ENCODE measurements at places on chromosomes 7 and 10. TPM values are rescaled to one million over a fixed set of nuclear protein-coding genes. Genes with fewer than 3 reads are reported as not detected.

DNA sequence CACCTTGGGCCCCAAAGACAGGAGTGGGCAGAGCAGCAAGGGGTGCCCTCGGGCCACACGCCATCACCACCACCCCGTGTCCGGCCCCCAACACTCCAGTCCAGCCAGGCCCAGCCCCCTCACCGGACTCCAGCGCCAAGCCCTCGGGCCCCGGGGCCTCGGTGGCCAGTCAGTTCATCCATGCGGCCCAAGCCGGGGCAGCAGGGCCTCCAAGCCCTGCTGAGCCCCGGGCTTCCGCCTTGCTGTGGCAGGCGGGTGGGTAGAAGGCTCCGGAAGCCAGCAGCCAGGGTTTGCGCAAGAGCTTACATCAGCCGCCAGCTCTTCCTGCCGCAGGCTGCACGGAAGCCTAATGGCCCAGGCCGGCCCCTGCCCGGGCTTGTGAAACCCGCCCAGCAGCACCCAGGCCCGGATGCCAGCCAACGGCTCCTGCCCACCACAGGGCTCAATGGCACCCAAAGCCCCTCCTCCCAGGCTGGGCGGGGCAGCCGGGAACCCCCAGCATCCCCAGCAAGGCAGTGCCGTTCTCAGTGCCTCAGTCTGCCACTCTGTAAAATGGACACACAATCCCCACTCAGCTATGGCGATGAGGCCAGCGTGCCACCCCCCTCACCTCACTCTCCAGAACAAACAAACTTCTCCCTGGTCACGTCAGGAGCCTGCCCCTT lies 26.5 kb downstream of the TNRC18 start:
- peaks cover 22% of the 10 kb centered on the region for H3K36me3 ChIP-seq
- H3K27ac ChIP-seq, result peak overlapping the region; percentile 94
- H3K27me3 ChIP-seq, result peaks cover 2% of the 10 kb centered on the region
- H3K4me1 ChIP-seq, result peaks cover 13% of the 10 kb centered on the region
- peak; percentile 91 for DNase-seq

DNA sequence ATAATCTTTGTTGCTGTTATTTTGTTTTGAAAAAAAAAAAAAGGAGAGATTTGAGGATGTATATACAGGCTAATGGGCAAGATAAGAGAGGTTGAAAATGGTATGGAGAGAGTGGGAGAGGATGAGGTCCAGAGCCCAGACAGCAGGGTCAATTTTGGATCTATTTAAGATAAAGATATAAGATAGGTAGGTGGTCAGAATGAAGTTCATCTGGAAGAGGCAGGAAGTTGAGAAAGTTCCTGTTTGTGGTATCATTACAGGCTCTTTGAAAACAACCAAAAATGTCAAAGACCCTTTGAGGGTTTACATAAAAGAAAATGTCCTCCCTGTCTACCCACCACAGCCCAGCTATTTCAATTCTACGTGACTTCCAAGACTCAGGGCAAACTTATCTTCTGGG lies 7.5 kb downstream of the CEP41 start:
- DNase-seq, result no peak
- H3K27me3 ChIP-seq, result no peaks in the 10 kb centered on the region
- no peaks in the 10 kb centered on the region for H3K36me3 ChIP-seq
- H3K4me1 ChIP-seq, result peaks cover 6% of the 10 kb centered on the region
- no peak overlapping the region for H3K27ac ChIP-seq
- H3K4me3 ChIP-seq, result no peak overlapping the region

Gene SRGN
- total RNA-seq, result 141 TPM

DNA sequence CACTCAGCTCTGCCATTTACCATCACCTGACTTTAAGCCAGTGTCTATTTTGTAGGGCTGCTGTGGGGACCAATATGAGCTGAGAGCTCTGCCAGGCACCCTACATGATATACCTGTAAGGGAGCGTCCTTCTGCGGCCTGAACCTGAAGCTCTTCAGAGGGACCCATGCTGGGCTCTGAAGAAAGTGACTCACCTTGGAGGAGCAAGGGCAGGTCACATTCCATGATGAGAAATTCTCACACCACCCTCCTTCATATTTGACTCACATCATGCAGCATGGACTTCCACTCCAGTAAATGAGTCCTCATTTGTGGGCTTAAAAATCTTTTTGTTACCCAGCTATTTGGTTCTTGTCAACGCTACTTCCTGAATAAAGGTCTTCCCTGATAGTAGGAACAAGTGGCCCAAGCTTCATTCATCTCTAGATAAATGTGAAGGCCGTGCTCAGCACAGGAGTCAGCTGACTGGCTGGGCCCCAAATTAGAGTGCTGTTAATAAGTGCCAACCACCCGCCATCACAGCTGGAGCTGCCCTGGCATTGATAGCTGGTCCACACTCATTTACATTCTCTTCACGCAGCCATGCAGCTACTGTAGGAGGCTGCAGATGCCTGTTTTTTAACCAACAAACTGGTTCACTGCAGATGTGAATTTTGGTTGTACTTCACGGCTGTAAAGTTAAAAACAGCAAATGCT lies 78.4 kb downstream of the RNF216 start:
- H3K4me3 ChIP-seq, result no peak overlapping the region
- peak; percentile 19 for DNase-seq
- peaks cover 19% of the 10 kb centered on the region for H3K36me3 ChIP-seq
- H3K27me3 ChIP-seq, result no peaks in the 10 kb centered on the region
- H3K4me1 ChIP-seq, result peaks cover 37% of the 10 kb centered on the region

DNA sequence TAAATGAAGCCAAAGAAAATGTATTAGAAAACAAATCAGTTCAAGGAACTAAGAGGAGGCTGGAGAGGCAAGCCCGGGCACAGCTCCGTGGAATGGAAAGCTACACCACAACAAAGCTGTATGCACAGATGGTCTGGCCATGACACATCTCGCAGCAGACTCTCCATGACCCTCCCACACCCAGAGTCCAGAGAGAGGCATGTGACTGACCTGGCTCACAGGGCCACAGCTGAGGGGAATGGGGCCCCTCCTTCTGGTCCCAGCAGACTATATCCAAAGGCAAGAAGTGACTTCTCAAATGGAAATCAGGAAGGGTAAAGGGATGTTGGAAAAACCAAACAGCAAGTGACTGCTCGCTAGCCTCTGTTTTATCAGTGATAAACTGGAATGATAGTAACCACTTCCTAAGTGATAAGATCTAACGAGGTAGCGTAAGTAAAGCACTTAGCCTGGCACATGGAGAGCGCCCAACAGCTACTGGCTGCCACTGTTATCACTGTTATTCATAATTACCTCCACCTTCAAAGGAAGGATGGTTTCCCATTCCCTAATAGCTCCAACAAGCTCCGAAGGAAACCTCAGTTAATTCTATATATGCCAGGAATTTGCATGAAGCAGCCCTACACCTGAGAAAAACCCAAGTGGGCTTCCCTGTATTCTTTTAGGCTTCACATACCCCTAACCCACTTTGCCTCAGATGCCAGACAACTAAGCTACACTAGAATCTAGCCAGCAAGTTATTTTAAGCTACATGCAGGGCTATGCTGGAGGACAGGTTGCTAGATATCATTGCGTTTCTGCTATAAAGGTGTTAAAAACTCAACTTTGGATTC lies 8.4 kb downstream of the OSBPL3 start:
- DNase-seq, result peak; percentile 91
- H3K36me3 ChIP-seq, result peaks cover 35% of the 10 kb centered on the region
- peak overlapping the region; percentile 92 for H3K27ac ChIP-seq

Gene MMRN2
- total RNA-seq, result 1.6 TPM

DNA sequence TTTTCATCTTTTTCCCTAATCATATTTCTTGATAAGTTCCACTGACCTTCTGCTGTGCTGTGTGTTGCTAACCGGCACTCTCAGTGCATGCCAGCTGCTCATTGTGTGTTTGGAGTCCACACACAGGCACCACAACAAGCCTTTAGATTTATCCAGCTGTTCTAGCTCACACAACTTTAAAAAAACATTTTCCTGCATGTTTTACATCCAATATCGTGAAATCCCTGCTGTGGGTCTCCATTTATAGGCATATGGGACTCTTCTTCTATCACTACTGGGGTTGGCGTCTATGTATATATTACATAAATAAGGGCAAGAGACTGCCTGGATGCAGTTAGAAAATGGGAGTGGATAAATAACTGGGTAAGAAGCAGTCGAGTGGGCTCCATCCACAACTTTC lies 183.6 kb upstream of the ADARB2 start:
- H3K4me3 ChIP-seq, result no peak overlapping the region
- no peaks in the 10 kb centered on the region for H3K36me3 ChIP-seq
- H3K27me3 ChIP-seq, result no peaks in the 10 kb centered on the region
- no peak for DNase-seq

DNA sequence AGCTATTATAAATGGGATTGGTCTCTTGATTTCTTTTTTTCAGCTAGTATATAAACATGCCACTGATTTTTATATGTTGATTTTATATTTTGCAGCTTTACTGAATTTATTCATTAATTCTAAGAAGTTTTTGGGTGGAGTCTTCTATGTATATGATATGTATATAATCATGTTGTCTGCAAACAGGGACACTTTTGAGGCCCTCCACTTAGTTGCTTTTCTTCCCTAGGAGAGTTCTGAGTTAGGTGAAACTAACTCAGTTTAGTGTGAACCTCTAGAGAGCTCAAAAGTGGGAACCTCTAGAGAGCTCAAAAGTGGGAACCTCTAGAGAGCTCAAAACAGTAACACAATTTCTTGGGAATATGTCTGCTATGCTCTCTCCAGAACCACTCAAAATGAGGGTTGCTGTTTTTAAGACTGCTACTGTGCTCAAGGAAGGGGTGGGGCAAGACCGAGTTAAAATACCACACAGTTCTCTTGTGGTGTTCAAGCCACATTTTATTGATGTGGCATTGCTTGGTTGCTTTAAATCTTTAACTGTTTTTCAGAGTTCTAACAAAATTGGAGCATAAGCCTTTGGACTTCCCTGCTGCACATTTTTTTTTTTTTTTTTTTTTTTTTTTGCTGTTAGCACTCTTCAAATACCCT lies 13.2 kb downstream of the CCDC7 start:
- H3K27me3 ChIP-seq, result no peaks in the 10 kb centered on the region
- peaks cover 9% of the 10 kb centered on the region for H3K36me3 ChIP-seq
- DNase-seq, result no peak

GRCh38 chr10:90328459-90328858 lies 529.4 kb downstream of the HTR7 start:
- no peaks in the 10 kb centered on the region for H3K36me3 ChIP-seq
- H3K4me3 ChIP-seq, result no peak overlapping the region
- no peak for DNase-seq
- no peaks in the 10 kb centered on the region for H3K4me1 ChIP-seq
- H3K27ac ChIP-seq, result no peak overlapping the region

DNA sequence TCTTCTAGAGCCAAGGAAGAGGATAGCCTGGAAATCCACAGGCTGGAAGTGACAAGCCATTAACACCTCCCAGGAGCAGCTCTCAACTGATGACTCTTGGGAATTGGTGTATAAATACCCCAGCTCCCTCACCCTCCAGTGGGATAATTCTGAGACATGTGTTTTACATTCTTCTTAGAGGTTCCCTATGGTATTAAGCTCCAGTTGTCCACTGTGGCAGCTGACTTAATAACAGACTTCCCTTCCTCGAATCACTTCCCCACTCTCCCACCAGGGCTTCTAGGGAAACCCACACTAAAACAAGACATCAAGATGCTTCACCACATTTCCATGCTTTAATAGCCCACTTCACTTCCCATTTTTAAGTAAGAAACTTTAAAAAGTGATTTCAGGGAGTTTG lies 47.2 kb downstream of the FAM107B start:
- H3K4me1 ChIP-seq, result no peaks in the 10 kb centered on the region
- H3K4me3 ChIP-seq, result no peak overlapping the region
- no peak for DNase-seq
- H3K36me3 ChIP-seq, result no peaks in the 10 kb centered on the region
- H3K27ac ChIP-seq, result no peak overlapping the region

Gene FOXI2
- total RNA-seq, result not detected

DNA sequence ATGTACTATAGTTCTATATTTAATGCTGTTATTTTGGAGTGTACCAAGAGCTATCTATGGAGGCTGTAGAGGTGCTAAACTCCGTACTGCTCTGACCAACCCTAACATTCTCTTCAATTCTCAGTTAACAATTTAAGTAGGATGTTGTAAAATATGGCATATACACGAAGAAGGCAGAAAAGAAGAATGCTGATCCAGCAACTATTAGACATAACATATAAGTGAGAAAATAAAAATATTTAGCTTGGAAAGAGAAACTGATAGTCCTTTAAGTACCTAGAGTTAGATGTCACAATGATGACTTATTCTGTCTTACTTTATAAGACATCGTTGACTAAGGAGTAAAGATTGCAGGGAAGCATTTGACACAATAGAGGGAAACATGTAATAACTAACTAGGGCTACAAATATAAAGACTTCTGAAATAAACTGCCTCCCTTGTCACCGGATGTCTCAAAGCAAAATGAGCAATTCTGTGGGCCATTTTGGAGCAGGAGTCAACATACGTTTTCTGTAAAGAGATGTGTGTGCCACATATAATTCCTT lies 159.5 kb downstream of the CPEB3 start:
- no peak overlapping the region for H3K4me3 ChIP-seq
- DNase-seq, result no peak
- no peaks in the 10 kb centered on the region for H3K27me3 ChIP-seq
- no peak overlapping the region for H3K27ac ChIP-seq
- H3K4me1 ChIP-seq, result peaks cover 6% of the 10 kb centered on the region

- H3K4me3 ChIP-seq, result no peak overlapping the region
- H3K27ac ChIP-seq, result no peak overlapping the region
- DNase-seq, result no peak
- H3K4me1 ChIP-seq, result peaks cover 4% of the 10 kb centered on the region
- H3K36me3 ChIP-seq, result no peaks in the 10 kb centered on the region
Observed at GRCh38 chr10:51783941-51784340, 84.5 kb upstream of the CSTF2T start.

DNA sequence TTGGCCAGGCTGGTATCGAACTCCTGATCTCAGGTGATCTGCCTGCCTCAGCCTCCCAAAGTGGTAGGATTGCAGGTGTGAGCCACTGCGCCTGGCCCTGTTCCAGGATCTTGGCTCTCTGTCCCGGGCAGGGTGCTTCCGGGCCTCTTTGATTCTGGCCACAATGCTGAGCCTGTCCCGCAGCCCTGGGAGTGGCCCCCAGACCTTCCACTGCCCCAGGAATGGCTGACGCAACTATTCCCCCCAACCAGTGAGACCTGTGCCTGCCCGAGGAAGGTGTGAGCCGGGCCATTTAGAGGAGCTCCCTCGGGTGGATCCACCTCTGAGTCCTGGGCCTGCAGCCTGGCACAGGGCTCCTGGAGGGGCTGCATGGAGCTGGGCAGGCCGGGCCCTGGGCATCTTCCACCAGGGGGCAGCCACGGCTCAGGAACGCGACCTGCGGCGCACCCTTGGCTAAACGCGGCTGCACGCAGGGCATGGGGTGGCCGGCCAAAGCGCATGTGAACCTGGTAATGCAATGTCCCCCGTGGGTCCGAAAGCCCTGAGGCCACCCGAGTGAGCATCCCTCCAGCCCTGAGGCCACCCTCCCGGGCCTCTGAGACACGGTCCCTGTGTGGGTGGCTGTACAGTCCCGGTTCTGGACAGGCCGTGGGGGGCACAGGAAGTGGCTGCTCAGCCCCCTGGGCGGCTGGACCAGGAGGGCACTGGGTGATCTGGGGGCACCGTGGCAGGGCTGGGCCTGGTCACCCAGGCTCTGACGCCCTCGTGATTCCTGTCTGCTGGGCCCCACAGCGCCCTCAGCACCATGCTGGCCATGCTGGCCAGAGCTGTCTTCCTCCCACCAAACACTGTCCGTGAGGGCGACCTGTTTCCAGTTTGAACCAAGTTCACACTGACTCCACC lies 24.8 kb downstream of the GRIFIN start:
- no peaks in the 10 kb centered on the region for H3K36me3 ChIP-seq
- no peak overlapping the region for H3K4me3 ChIP-seq
- peaks cover 4% of the 10 kb centered on the region for H3K27me3 ChIP-seq
- peaks cover under 1% of the 10 kb centered on the region for H3K4me1 ChIP-seq
- H3K27ac ChIP-seq, result no peak overlapping the region
- peak; percentile 55 for DNase-seq

GRCh38 chr7:17146621-17147020 lies 151.8 kb upstream of the AHR start:
- DNase-seq, result no peak
- no peak overlapping the region for H3K27ac ChIP-seq
- peaks cover 39% of the 10 kb centered on the region for H3K4me1 ChIP-seq
- no peaks in the 10 kb centered on the region for H3K27me3 ChIP-seq

Measured in HFFc6 (cell line).